ENCODE measurements at places on chromosomes 2 and 18.

- DNase-seq = peak; percentile 0
These were observed 46.7 kb upstream of the FLACC1 start for GRCh38 chr2:201403880-201404279.

DNA sequence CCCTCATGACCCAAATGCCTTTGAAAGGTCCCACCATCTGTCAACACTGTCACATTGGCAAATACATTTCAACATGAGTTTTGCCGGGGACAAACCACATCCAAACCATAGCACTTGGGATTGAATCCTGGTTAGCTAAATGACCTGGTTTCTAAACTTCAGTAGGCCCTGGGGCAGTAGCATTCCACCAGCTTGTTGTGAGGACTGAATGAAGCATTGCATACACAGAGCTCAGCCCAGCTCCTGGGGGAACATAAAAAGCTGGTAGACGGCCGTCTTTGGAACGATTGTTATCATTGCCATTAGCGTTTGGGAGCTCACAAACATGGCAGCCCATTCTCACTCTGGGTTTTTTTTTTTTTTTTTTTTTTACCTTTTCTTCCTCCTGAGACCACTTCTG is 57.5 kb upstream of the CXCR4 start:
- DNase-seq = no peak

DNA sequence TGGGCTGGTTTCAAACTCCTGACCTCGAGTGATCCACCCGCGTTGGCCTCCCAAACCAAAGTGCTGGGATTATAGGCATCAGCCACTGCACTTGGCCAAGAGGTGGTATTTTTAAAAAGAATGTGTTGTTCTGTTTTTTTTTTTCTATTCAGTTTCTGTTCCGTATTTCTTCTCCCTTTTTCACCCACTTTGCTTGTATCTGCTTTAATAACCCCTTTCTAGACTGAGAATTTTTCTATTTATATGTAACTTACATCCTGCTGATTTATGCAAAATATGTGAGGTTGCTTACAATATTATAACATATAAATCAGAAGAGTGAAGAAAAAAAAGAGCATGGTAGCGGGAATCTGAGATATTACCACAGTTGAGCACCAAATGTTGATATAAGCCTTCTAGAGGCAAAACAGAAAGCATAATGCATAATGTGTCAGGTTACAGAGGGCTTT is 17.2 kb upstream of the LYPD6B start:
- DNase-seq = no peak

GRCh38 chr2:124975648-124976047 is 950.6 kb downstream of the CNTNAP5 start:
- DNase-seq = no peak

DNA sequence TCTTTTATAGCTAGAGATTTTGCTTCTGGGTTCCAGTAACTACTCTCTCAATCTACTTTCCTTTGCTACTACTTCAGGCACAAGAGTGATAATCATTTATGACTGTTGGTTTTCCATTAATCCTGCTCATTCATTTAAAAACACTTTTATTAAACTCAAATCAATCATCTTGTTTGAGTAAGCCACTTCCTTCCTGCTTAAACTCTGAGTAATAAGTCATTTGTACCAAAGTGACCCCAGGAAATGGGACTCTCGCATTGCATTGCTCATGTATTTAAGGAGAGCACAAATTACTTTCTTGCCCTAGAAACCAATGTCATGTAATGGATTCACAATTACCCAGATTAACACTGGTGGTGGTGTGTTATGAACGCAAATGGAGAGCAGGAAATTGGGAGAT is 270.7 kb upstream of the HNMT start:
- DNase-seq = no peak

- DNase-seq = no peak
These were observed 79.3 kb downstream of the ACAA2 start for GRCh38 chr18:49733896-49734585.
